ENCODE measurements at places on chromosomes 5 and 9.

GRCh38 chr9:123960366-123960765 is 30.4 kb upstream of the DENND1A start:
- no peak for DNase-seq

- DNase-seq: no peak
Measured at GRCh38 chr9:71760901-71761300, 7.4 kb downstream of the CEMIP2 start.

- no peak for DNase-seq
Measured at GRCh38 chr5:98556712-98557111, 216.8 kb upstream of the RGMB start.

GRCh38 chr5:12920527-12920926 is 1016.3 kb upstream of the CTNND2 start:
- DNase-seq: no peak

GRCh38 chr9:100602342-100602801 is 24.5 kb downstream of the CAVIN4 start:
- DNase-seq: peak; percentile 16

GRCh38 chr9:82890401-82890800 is 172.5 kb downstream of the RASEF start:
- no peak for DNase-seq

- DNase-seq: no peak
Measured at GRCh38 chr5:94045839-94046782, 304.7 kb upstream of the POU5F2 start.

- DNase-seq: no peak
Measured at GRCh38 chr5:8289779-8290178, 420.8 kb downstream of the MTRR start.

- no peak for DNase-seq
Measured at GRCh38 chr5:35383041-35383440, 152.8 kb upstream of the PRLR start.

DNA sequence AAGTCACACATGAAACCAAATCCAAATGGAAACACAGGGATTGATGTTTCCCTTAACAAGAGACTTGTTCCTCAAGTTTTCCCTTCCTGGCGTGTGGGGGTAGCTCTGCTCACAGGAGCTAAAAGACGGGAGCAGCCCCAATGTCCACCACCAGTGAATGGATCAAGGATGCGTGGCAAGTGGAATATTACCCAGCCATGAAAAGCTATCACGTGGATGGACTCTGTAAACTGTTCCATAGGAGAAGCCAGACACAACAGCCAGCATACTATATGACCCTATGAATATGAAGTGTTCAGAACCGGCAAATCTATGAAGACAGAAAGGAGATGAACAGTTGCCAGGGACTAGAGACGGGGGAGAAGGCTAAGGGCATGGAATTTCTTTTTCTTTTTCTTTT is 28.3 kb upstream of the RXRA start:
- no peak for DNase-seq

DNA sequence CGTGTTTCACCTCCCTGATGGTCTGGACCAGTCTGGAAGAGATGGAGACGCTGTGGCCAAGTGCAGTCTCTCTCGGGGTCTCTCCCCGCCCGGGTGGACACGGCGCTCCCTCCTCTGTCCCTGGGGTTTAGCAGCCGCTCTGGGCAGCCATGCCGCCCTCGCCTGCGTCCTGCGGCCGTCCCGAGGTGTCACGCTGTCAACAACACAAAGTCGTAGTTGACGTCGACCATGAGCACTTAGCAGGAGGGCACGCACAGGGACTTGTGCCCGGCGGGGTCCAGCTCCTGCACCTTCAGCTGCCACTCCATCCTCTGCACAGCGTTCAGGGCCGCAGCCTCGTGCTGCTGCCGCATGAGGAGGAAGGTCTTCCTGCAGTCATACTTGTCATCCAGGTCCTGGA is 368.9 kb downstream of the CDH9 start:
- DNase-seq: no peak

- no peak for DNase-seq
Measured at GRCh38 chr5:150457121-150457520, 7.6 kb upstream of the RPS14 start.

DNA sequence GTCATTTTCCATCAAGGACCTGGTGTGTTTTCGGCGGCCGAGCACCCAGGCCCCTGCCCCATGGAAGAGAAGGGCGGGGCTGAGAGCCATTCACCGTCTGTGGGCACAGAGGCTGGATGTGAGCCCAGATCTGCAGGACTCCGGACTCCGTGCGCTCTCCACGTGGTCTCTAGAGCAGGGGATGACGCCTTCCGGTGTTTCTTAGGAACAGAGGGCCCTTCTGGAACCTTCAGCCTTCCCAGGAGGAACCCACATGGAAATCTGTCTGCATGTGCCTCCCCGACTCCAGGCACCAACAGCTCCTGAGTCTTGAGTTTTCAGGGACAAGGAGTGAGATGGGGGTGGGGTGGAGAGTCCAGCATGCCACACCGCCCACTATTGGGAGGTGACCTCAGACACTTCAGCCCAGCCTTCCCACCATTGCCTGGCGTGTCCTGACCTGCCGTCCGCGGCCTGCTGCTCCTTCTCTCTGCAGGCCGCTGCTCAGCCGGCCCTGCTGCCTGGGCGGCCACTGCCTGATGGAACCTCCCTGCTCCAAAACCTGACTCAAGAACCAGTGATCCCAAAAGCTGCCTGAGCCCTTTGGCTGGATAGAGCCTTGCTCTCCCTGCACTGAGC is 2.4 kb upstream of the RXRA start:
- no peak for DNase-seq

DNA sequence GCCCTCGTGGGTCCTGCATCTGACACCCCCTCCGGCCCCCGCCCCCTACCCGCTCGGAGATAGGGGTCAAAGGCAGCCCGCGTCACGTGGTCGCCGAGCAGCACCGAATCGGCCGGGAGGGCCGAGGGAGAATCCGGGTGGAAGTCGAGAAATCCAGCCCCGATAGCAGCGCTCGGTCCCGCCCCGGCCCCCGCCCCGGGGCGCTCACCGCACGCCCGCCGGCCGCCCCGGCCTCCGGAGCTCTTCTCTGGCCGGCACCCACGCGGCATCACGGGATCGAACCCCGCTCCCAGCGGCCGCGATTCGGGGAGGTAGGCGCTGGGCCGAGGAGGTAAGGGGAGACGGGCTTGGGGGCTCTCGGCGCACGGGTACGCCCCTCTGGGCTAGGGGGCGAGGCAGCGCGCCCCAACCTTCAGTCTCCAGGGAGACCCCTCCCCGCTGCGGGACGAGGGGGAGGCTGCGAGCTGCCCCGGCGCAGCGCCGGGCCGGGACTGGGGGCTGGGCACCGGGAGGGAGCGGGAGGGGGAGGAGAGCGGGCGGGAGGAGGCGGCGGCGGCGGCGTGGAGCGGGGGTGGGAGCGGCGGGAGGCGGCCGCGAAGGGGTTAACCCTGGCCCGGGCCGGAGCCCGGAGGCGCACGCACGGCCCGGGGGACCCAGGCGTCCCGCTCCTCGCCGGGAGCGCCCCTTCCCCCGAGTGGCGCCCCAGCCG is 22.1 kb upstream of the NDST1 start:
- DNase-seq: peak; percentile 12

DNA sequence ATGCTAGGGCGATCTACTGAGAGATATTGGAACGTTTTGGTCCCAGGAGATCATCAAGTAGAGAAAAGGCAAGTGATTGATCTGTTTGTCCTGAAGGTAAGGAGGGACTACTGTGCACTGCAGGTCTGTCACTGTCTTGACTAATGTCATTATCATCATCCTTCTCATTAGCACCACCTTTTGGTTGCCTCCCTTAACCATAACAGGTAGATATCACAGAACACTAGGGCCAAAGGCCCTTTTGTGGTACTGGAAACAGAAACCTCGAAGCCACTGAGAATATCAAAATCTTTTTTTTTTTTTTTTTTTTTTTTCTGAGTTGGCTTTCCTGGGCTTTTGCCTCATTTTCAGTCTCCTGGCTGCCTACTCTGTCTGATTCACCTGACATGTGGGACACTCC is 134.0 kb downstream of the KCTD16 start:
- no peak for DNase-seq

DNA sequence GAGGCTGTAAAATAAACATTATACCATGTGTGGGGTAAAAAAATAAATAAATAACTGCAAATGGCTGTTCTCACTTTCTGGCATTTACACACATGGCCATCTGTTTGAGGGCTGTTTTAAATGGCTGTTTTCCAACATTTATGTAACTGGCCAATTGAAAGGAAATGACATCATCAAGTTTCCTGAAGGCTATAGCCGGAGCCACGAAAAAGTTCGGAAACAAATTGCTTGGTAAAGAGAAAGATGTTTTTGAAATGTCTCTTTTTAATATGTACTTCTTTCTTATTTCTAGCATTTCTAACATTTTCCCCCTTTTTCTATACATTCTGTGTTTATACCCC is 95.4 kb upstream of the DAB2 start:
- no peak for DNase-seq

DNA sequence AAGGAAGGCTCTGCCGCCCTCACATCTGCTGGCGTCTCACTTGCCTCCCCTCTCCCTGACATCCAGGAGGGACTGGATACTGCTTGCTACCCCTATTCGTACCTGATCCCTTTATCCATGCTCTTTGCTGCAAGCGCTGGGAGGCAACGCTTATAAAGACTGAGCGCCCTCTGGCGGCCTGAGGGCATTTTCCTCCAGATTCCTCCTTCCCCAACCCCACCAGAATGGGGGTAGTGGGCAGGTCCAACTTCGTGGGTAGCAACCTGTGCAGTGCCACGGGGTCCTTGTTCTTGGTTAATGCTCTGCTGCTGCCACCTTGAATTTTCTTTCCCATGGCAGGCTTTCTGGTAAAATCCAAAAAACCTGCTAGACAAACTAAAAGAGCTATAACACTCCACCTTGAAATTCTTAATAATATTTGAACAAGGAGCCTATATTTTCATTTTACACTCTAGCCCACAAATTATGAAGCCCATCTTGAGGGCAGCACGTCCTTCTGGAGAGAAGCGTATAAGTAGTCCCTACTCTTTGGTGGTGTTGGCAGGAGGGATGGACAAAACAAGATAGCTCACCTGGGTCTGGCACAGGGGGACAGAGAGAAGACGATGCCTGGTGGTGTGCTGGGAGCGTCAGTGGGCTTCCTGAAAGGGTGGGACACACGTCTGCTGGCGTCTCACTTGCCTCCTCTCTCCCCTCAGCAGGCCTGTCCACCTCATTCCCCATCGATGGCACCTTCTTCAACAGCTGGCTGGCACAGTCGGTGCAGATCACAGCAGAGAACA is 52.5 kb downstream of the JADE2 start:
- DNase-seq: peak; percentile 69

GRCh38 chr5:4704951-4705350 is 435.2 kb upstream of the ADAMTS16 start:
- DNase-seq: no peak

DNA sequence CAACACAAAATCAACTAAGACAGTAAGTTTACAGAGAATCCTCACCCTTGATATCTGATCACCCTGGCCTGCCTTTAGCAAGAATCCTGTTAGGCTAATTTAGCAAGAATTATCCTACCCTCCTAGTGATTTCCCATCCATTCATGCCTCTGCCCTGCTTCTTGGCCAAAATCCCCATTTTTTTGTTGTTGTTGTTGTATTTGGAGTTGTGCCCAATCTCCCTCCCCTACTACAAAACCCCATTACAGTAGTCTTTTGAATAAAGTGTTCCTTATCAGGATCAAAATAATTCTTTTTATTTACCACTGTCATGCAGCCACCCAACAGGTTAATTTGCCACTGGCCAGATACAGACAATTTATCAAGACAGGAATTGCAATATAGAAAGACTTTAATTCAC is 58.5 kb upstream of the CLINT1 start:
- DNase-seq: no peak

DNA sequence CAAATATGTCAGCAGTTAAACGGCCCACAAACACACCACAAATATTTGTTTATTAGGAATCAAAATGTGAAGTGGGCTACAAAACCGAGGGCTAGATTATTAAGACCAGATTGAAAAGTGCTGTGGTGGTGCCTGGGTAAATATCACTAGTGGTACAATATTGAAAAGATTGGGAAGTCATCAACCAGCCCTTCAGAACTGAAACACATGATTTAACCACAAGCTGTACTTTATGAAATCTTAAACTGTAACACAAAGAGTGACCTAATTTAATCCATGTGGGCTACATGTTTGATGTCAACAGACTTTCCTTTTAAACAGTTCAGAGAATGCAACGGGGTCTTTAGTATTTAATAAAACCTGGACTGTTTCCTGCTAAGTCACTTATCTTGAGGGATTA is 182.3 kb downstream of the SPATA31D1 start:
- no peak for DNase-seq

DNA sequence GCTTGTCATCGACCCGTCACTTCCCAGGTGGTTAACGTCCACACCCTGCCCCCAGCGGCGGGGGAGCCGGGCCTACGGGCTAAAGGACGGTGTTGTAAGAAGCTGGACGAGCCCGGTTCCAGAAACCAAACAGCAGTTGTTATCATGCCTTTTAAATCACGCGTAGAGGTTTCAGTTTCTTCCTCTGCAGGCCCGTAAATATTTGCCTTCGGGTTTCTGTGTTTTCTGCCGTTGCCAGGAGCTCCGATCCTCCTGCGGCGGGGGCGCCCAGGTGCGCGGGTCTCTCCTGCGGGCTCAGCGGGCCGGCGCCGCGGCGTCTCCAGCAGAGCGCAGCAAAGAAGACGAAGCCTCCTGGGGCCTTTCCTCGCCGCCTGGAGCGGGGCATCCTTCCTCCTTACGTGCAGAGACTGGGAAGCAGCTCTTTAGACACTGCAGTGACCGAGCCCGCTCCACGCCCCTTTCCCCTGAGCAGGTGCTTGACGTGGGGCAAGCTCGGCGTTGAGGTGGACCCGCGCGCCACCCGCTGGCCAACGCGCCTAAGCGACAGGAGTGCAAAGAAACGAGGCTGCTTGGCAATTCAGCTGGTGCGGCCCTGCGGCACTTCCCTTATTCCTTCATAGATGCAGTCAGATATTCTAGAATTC is 21.8 kb upstream of the TTC1 start:
- DNase-seq: peak; percentile 71

DNA sequence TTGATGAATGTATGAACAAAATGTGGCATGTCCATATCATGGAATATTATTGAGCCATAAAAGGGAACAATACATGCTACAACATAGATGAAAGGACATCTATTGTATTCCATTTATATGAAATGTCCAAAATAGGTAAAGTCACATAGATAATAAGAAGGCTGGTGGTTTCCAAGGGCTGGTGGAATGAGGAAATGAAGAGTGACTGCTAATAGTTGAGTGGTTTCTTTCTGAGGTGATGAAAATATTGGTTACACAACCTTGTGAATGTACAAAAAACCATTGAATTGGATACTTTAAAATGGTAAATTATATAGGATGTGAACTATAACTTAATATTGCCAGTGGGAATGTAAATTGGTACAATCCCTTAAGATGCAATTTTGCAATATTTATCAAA is 5.2 kb downstream of the ARSB start:
- no peak for DNase-seq

Measured in activated CD4-positive, alpha-beta T cell treated with anti-CD3 and anti-CD28 coated beads, Interleukin-2, amount 50 U/mL, for 16 hours (primary cell).